ENCODE measurements at places on chromosomes 1 and 21.

- no peak for DNase-seq
Observed at GRCh38 chr1:221157026-221157761, 278.0 kb downstream of the HLX start.

DNA sequence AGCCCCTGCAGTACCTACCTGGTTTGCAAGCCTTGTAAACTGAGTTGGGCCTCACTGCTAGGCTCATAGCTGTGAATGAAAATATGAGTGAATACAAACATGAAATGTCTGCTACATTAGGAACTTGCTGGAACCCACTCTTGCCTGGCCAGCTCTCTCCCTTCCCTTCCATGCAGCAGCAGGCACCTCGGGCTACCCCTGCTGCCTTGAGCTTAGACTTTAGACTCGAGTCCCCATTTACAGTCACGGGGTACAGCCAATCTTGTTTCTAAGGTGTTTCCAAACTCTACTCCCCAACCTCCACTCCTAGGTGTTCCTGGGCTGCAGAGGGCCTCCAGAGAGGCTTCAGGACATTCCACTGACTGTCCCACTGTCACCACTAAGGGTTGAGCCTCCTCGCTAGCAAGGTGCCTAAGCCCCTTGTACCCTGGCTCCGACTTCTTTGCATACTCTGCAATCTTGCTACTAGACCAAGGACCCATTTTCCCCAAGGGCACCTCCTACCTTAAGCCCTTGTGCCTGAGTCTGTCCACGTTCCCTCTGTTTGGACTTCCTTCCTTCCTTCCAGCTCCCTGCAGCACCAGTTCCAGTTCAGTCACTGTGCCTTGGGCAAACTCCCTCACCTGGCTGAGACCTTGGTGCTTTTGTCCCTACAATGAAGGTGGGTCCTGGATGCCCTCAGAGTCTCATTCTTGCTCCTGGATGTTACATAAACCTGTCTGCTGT is 36.9 kb downstream of the CDK18 start:
- no peak for DNase-seq

- no peak for DNase-seq
Observed at GRCh38 chr1:94634977-94635416, 93.4 kb upstream of the F3 start.

GRCh38 chr1:86573763-86574484 is 27.0 kb downstream of the CLCA4 start:
- DNase-seq: no peak

GRCh38 chr1:178587975-178588374 is 75.1 kb downstream of the TEX35 start:
- DNase-seq: no peak

- no peak for DNase-seq
Observed at GRCh38 chr1:62299426-62300200, 19.6 kb downstream of the KANK4 start.

Data from spleen (tissue), 13 donors.